Lower lobe of right lung (tissue), 2 donors: ENCODE measurements at places on chromosomes 5 and 9. TPM values are rescaled to one million over a fixed set of nuclear protein-coding genes. Genes with fewer than 3 reads are reported as not detected.

DNA sequence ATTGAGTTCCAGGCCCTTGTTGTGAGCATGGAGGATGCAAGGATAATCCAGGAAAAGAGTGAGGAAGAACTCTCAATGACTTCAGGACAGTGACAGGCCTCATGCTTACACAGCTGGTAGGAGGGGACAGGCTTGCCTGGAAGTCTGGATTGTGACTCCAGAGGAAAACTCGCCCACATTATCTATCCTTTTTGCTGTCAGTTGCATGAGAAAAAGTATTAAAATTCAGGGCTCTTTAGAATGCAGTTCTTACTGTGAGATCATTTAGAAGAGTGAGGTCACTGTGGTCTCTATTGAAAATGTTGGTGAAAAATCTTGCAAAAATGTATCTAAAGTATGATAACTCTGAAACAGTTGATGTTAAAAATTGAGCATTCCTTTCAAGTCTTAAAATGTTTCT lies 30.5 kb downstream of the NTRK2 start:
- no peaks in the 10 kb centered on the region for H3K27me3 ChIP-seq
- H3K4me1 ChIP-seq = no peaks in the 10 kb centered on the region
- no peak overlapping the region for H3K4me3 ChIP-seq
- DNase-seq = no peak
- no peak overlapping the region for H3K27ac ChIP-seq

IL3 gene
- total RNA-seq = not detected

DNA sequence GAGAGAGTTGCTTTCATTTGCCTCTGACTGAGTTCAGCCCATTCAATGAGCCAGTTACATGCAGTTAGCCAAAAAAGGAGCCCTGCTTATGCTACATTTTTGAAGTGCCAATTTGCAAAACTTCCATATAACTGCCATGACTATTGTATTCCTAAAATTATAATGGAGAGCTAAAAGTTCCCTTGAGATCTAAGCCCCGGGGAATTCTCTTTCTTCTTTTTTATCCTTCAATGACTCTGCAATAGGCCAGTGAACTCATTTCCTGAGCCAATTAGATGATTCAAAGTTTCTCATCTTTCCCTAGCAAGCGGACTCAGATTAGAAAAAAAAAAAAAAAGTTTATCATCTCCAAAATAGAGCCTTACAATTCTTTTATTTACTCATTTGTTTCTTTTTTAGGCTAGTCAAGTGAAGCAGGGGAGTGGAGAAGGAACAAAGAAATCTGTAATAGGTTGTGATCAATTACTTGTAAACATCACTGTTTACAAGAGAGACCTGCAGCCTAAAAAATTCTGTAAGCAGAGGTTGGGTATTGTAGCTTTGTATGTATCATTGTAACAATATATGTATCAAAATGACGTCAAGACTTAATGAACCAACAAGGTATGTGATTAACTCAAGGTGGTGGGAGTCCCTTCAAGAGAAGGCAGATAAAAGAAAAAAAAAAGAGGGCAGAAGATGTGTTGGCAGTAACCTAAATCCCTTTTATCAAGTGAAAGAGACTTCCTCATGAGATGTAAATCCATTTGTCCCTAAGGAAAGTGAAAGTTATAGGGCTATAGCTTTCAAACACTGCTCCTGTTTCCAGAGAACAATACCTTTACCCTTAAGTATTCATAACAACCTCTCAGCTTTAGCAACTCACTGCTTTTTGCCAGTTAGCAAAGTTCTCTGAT lies 48.7 kb upstream of the HOMER1 start:
- no peaks in the 10 kb centered on the region for H3K36me3 ChIP-seq
- no peaks in the 10 kb centered on the region for H3K27me3 ChIP-seq
- no peak overlapping the region for H3K4me3 ChIP-seq
- H3K27ac ChIP-seq = no peak overlapping the region
- no peak for DNase-seq
- no peaks in the 10 kb centered on the region for H3K4me1 ChIP-seq

PCDHGA7 gene
- total RNA-seq = 1.9 TPM

DNA sequence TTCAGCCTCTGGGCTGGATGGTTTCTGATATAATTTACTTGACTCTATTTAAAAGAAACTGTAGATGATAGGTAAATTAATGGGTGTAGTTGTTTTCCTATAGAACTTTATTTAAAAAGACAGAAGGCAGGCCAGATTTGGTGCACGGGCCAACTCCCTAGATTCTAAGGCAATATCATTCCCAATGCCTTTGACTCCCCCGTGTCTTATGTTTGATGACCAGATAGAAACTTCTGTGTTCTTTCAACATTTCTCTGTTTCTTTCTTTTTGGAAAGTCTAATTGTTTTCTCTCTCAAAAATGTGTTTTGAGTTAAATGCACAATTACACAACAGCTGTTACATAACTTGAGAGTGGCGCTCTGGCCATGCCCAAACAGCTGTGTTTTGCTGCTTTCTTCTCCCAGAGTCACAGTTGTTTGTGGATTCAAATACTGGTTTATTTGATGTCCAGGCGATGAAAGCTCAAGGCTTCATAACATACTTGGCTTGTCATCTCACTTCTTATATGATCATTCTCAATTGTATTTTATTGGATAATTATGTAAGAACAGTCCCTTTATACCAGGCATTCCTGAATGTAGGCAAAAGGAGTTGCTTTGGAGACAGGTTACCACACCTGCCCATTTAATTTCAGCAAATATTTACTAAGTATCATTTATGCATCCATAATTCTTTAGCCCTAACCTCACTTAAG lies 1.7 kb upstream of the ALDH1A1 start:
- no peak for DNase-seq
- H3K4me1 ChIP-seq = peaks cover 23% of the 10 kb centered on the region
- no peaks in the 10 kb centered on the region for H3K27me3 ChIP-seq
- no peaks in the 10 kb centered on the region for H3K36me3 ChIP-seq

GRCh38 chr5:167877924-167878323 lies 413.5 kb upstream of the WWC1 start:
- H3K4me1 ChIP-seq = no peaks in the 10 kb centered on the region
- DNase-seq = no peak
- H3K27ac ChIP-seq = no peak overlapping the region
- no peaks in the 10 kb centered on the region for H3K36me3 ChIP-seq

- no peaks in the 10 kb centered on the region for H3K27me3 ChIP-seq
- peak; percentile 12 for DNase-seq
- H3K27ac ChIP-seq = no peak overlapping the region
- H3K4me3 ChIP-seq = no peak overlapping the region
- peaks cover 36% of the 10 kb centered on the region for H3K4me1 ChIP-seq
- H3K36me3 ChIP-seq = peaks cover 82% of the 10 kb centered on the region
Measured at GRCh38 chr9:128631636-128632035, 25.0 kb downstream of the DYNC2I2 start.

GRCh38 chr5:169886033-169886432 lies 94.3 kb downstream of the INSYN2B start:
- no peaks in the 10 kb centered on the region for H3K36me3 ChIP-seq
- H3K4me1 ChIP-seq = no peaks in the 10 kb centered on the region
- no peak overlapping the region for H3K4me3 ChIP-seq
- no peaks in the 10 kb centered on the region for H3K27me3 ChIP-seq
- no peak for DNase-seq
- H3K27ac ChIP-seq = no peak overlapping the region

SLC1A3 gene
- 52.1 TPM for total RNA-seq

OR1N2 gene
- total RNA-seq = not detected

GRCh38 chr5:2709976-2710689 lies 41.3 kb downstream of the IRX2 start:
- no peak overlapping the region for H3K4me3 ChIP-seq
- no peaks in the 10 kb centered on the region for H3K36me3 ChIP-seq
- no peaks in the 10 kb centered on the region for H3K4me1 ChIP-seq
- H3K27me3 ChIP-seq = no peaks in the 10 kb centered on the region
- H3K27ac ChIP-seq = no peak overlapping the region
- DNase-seq = no peak

RGS7BP gene
- 1.6 TPM for total RNA-seq

DNA sequence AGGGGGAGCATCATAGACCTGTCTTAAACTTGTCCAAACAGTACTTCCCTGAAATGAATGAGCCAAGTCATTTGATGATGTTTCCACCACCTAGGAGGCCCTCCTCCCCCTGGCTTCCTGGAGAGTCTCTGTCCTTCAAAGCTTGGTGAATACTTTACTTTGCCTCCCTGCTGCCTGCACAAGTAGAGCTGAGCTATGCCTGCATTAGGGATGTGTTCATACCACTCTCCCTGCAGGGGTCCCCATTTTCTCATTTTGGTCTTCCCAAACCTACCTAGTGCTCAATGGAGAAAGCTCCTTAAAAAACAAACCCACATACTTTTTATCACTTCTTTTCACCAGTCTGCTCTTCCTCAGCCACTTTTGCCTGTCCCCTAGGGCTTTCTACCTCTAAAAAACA lies 7.7 kb downstream of the CCNI2 start:
- H3K4me1 ChIP-seq = no peaks in the 10 kb centered on the region
- DNase-seq = no peak
- H3K27me3 ChIP-seq = no peaks in the 10 kb centered on the region
- no peak overlapping the region for H3K27ac ChIP-seq
- peaks cover 36% of the 10 kb centered on the region for H3K36me3 ChIP-seq

DNA sequence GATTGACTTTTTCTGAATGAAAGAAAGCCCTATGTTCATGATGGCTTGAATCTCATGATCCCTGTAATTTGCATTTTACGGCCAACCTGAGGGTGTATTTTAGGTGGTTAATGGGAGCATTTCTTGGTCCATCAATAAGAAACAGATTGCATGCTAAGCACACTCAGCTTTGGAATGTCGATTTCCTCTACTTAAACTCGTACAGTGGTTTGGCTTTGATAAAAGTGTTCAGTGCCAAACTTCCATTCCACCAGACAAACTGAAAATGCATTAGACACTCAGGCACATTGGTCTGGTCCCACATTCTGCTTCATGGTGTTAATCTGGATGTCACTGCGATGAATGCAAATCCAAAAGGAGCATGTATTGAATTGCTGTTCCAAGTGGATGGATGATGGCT lies 77.0 kb downstream of the VCAN start:
- no peak overlapping the region for H3K4me3 ChIP-seq
- H3K36me3 ChIP-seq = no peaks in the 10 kb centered on the region
- H3K4me1 ChIP-seq = no peaks in the 10 kb centered on the region
- H3K27ac ChIP-seq = no peak overlapping the region

GFPT2 gene
- total RNA-seq = 13.4 TPM

- no peaks in the 10 kb centered on the region for H3K36me3 ChIP-seq
- peak; percentile 57 for DNase-seq
- H3K4me1 ChIP-seq = peaks cover 57% of the 10 kb centered on the region
- no peak overlapping the region for H3K4me3 ChIP-seq
- peak overlapping the region; percentile 53 for H3K27ac ChIP-seq
- H3K27me3 ChIP-seq = no peaks in the 10 kb centered on the region
Measured at GRCh38 chr5:14153932-14154731, 11.0 kb downstream of the TRIO start.

KCNV2 gene
- not detected for total RNA-seq

LRRC19 gene
- total RNA-seq = 0.27 TPM

GRCh38 chr5:132414634-132415378 lies 45.3 kb downstream of the SLC22A5 start:
- DNase-seq = no peak
- peaks cover 87% of the 10 kb centered on the region for H3K4me1 ChIP-seq
- H3K4me3 ChIP-seq = peak overlapping the region; percentile 1
- H3K36me3 ChIP-seq = no peaks in the 10 kb centered on the region

DNA sequence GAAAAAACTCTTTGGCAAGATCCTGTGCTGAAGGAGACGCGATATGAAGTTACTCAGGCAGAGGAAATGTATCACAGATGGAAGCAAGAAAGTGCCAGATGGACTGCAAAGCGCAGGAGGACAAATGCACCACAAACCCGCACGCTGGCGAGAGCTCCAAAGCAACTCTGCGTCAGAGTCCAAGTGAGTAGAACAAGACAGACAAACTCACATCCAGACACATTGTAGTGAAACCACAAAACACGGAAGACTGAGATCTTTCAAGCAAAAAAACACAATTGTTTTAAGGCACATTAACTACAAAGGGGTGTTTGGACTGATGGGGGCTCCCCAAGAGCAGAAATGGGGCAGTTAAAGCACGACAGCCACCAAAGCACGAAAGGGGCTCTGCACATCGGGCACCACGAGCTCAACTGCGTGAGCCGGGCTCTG lies 39.2 kb upstream of the NKD2 start:
- peak overlapping the region; percentile 32 for H3K27ac ChIP-seq
- H3K36me3 ChIP-seq = no peaks in the 10 kb centered on the region
- H3K4me3 ChIP-seq = no peak overlapping the region
- no peaks in the 10 kb centered on the region for H3K4me1 ChIP-seq

- H3K4me1 ChIP-seq = no peaks in the 10 kb centered on the region
- H3K4me3 ChIP-seq = no peak overlapping the region
- no peak overlapping the region for H3K27ac ChIP-seq
- DNase-seq = no peak
- H3K36me3 ChIP-seq = no peaks in the 10 kb centered on the region
Measured at GRCh38 chr5:2187156-2187555, 304.4 kb upstream of the IRX4 start.

DNA sequence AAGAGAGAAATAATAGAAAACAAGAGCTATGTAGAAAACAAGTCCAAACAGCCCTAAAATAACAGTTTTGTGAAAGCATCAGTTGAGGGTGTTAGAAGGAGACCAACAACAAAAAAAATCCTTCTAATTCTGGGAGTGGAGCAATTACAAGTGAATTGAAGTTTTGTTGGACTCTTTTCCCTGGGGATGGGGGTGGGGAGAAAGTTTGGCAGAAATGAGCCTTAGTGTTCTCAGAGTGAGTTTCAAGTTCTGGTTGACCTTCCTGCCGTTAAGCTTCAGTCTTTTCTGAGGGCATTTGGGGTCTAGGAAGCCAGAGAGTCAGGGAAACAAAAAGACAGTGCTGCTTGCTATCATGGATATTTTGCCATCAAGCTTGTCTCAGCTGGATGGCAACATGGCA lies 106.3 kb upstream of the TRIM32 start:
- no peaks in the 10 kb centered on the region for H3K36me3 ChIP-seq
- H3K4me1 ChIP-seq = no peaks in the 10 kb centered on the region
- DNase-seq = no peak
- H3K4me3 ChIP-seq = no peak overlapping the region
- H3K27me3 ChIP-seq = no peaks in the 10 kb centered on the region
- no peak overlapping the region for H3K27ac ChIP-seq

PDGFRB gene
- 89.3 TPM for total RNA-seq

- no peak overlapping the region for H3K4me3 ChIP-seq
- no peaks in the 10 kb centered on the region for H3K4me1 ChIP-seq
- no peak for DNase-seq
- H3K36me3 ChIP-seq = no peaks in the 10 kb centered on the region
- H3K27ac ChIP-seq = no peak overlapping the region
- no peaks in the 10 kb centered on the region for H3K27me3 ChIP-seq
Measured at GRCh38 chr9:70672161-70672649, 257.7 kb upstream of the KLF9 start.

CD180 gene
- total RNA-seq = 4.9 TPM

DNA sequence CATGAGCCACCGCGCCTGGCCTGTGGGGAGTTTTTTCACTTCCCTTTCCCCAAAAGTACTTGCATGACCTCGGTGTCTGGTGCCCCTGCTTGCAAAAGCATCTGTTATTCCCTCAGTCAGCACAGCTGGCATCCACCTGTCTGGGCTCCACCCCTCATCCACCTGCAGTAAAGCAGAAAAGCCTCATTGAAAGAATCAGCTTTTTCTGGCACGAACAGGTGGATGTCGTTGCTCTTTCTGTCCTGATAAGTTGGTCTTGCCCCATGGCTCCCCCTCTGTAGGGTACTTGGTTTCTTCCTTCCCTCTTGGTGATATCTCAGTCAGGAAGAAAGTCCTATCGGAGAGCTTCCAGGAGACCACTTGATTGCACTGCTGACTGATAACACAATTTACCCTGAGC lies 37.4 kb downstream of the WWC1 start:
- DNase-seq = no peak
- H3K27ac ChIP-seq = peak overlapping the region; percentile 42
- no peaks in the 10 kb centered on the region for H3K27me3 ChIP-seq
- no peaks in the 10 kb centered on the region for H3K36me3 ChIP-seq
- H3K4me3 ChIP-seq = no peak overlapping the region

- H3K36me3 ChIP-seq = no peaks in the 10 kb centered on the region
- no peaks in the 10 kb centered on the region for H3K27me3 ChIP-seq
Measured at GRCh38 chr9:83012922-83013838, 49.8 kb downstream of the RASEF start.

CYLC2 gene
- total RNA-seq = not detected
